H9 (cell line): ENCODE measurements at places on chromosomes 12 and 14.

- DNase-seq: no peak
These were observed 64.3 kb downstream of the DAD1 start for GRCh38 chr14:22524784-22525161.

DNA sequence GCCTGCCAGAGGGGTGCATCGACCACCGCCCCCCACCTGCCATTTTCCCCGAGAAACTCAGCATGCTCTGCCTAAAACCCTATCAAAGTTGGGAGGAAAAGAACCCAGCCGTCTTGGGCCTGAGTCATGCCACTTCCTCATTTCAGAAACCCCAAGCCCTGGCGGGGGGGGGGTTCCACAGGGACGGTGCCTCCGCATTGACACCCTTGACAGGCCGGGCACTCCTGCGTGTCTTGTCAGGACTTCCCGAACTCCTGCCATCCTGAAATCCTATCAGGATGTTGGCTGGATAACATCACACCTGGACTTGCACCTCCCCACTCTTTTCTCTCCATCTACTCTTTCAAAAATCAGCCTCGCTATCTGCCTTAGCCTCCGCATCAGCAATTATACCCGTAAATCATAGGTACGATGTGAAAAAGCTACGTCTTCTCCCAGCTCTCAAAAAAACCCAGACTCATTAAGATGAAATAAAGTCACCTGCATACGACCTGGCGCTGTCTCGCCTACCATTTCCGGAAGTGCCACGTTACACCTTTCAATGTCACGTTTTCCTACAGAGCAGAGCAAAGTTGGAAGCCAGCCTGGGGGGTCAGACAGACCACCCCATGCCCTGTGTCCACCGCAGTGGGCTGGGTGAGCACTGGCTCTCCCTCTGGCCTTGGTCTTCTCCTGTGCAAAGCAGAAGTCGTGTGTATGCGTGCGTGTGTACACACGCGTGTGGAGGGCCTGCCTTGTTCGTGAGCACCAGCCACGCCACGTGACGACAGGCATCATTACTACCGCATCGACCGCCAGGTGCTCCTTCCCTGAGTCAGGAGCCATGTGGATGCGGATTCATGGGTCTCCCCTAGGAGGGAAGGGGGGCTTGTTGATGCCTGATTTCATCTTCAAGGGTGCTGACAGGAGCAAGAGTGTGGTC is 96.7 kb downstream of the RFLNA start:
- no peak for DNase-seq

GRCh38 chr14:60091550-60092525 is at the start of gene PCNX4:
Gene PCNX4 (plus strand): TSS chr14:60091923. CDS start chr14:60107639, 15,716 bp downstream.
- DNase-seq: peak; percentile 95

DNA sequence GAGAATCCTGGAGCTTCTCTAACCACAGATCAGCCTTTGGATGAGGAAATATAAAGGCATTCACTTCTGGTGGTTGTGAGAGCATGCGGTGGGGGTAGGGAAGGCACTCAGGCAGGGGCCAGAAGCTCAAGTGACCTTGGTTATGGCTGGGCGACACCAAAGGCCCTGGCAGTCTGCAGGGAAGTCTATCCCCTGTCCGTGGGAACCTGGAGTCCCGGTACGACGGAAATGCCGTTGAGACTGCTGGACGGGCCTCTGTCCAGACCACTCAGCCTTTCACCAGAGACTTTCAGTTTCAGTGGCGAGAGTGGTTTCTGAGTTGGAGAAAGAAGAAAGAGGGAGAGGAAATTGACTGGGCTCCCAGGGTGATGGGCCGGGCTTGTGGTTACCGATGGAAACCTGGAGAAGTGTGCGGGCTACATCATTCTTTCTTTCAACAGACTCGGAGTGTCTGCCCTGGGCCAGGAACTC is 20.9 kb downstream of the ISCA2 start:
- DNase-seq: no peak

DNA sequence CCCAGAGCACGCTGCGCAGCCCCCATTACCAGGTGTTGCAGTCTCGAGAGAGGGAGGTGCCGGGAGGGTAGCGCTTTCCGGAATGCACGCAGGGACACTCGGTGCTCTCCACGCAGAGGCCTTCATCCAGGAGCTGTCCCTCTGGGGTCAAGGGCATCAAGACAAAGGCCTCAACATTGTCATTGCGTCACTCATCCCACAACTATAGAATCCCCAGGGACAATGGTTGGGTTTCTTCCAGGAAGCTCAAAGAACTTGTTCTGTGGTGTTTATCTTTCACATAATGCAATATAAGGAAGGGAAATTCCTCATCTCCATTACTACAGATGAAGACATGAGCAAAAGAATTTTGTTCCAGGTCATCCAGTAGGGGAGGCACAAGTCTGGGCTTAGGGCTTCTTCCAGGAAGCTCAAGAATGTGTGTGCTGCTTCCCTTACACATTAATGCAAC is 52.1 kb downstream of the VWF start:
- DNase-seq: no peak

GRCh38 chr12:41869432-41869831 is 275.2 kb downstream of the GXYLT1 start:
- no peak for DNase-seq

GRCh38 chr14:102645746-102646440 is 53.4 kb downstream of the RCOR1 start:
- no peak for DNase-seq

DNA sequence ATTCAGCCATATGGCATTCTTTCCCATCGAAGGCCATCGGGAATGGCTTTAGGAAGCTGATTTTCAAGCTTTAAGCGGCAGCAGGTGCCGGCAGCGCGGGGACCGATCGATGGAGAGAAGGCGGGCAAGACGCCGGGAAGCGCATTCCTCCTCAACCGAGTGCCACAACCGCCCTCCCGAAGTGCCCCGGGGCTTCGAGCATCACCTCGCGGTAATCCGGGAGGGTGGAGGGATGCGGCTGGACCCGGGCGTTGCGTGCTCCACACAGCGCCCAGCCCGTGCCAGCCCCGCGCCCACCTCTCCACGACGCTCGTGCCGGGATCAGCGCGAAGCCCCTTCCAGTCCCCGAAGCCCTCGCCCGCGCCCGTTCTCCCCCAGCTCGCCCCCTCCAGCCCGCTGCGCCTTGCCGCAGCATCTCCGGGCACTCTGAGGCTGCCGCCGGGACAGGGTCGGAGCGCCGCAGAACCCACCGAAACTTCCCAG is 3.2 kb downstream of the USP44 start:
- DNase-seq: peak; percentile 61
